ENCODE measurements at places on chromosomes 4 and X. TPM values are rescaled to one million over a fixed set of nuclear protein-coding genes. Genes with fewer than 3 reads are reported as not detected.
A peak's percentile ranks its signal among the peaks of the same experiment; 100 is the strongest.

- H3K27me3 ChIP-seq: no peaks in the 10 kb centered on the region
- H3K4me3 ChIP-seq: no peak overlapping the region
- no peaks in the 10 kb centered on the region for H3K36me3 ChIP-seq
- no peak for DNase-seq
- H3K4me1 ChIP-seq: no peaks in the 10 kb centered on the region
Measured at GRCh38 chr4:33831442-33832066, 2412.8 kb downstream of the ARAP2 start.

DNA sequence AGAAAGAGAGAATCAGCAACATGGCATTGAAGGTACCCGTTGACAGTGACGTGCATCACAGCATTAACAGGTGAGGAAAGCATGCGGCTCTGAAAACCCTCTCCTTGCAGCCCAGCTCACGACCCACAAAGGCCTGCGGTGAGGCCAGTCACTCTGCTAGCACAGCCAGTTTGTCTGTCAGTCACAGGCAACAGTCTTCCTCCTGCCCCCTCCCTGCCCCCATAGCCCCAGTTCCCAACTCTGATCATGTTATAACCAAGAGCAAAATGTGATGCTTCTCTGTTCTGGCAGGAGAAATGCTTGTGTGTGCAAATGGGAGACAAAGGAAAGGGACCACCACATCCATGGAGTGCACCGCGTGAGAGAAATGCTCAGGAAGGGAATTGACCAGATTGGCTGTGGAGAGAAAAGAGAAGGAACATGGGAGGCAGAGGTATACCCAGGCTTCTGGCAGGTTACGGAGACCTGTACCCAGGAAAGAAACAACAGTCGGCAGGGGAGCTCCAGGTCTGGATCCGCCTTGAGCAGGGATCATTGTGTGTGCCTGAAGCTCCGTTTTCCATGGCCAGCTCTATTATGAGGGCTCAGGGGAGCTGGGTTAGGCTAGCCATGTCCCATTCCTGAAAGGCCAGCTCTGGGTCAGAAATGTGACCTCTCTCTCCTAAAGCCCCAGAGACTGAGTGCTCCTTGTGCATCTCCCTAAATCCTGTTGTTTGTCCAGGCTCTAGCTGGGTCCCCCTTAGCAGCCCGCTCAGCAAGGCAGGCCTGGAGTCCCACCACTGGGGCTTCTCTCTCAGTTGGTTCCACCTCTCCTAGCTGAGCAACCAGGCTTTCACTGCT lies 139.7 kb upstream of the MAMLD1 start:
- DNase-seq: no peak
- H3K4me3 ChIP-seq: no peak overlapping the region
- H3K36me3 ChIP-seq: no peaks in the 10 kb centered on the region
- peaks cover 10% of the 10 kb centered on the region for H3K27me3 ChIP-seq

GRCh38 chr4:146124023-146124680 lies 51.4 kb upstream of the LSM6 start:
- H3K36me3 ChIP-seq: no peaks in the 10 kb centered on the region
- H3K27me3 ChIP-seq: no peaks in the 10 kb centered on the region
- DNase-seq: no peak
- no peaks in the 10 kb centered on the region for H3K4me1 ChIP-seq

GRCh38 chr4:102007959-102008425 lies 217.5 kb downstream of the BANK1 start:
- no peak for DNase-seq
- H3K27ac ChIP-seq: no peak overlapping the region
- no peaks in the 10 kb centered on the region for H3K36me3 ChIP-seq

- DNase-seq: no peak
- no peaks in the 10 kb centered on the region for H3K4me1 ChIP-seq
- H3K27ac ChIP-seq: no peak overlapping the region
- no peaks in the 10 kb centered on the region for H3K27me3 ChIP-seq
- H3K4me3 ChIP-seq: no peak overlapping the region
Measured at GRCh38 chr4:108477527-108478108, 142.8 kb upstream of the RPL34 start.

- no peak overlapping the region for H3K4me3 ChIP-seq
- H3K27me3 ChIP-seq: no peaks in the 10 kb centered on the region
- no peak overlapping the region for H3K27ac ChIP-seq
- DNase-seq: no peak
- H3K36me3 ChIP-seq: peaks cover 4% of the 10 kb centered on the region
- no peaks in the 10 kb centered on the region for H3K4me1 ChIP-seq
Measured at GRCh38 chr4:70759126-70759525, 37.4 kb downstream of the RUFY3 start.

SHROOM4 gene
- 10.9 TPM for total RNA-seq

- DNase-seq: no peak
- H3K27ac ChIP-seq: no peak overlapping the region
- H3K4me3 ChIP-seq: no peak overlapping the region
- H3K4me1 ChIP-seq: no peaks in the 10 kb centered on the region
- H3K36me3 ChIP-seq: no peaks in the 10 kb centered on the region
Measured at GRCh38 chr4:31702326-31702725, 982.2 kb downstream of the PCDH7 start.

DNA sequence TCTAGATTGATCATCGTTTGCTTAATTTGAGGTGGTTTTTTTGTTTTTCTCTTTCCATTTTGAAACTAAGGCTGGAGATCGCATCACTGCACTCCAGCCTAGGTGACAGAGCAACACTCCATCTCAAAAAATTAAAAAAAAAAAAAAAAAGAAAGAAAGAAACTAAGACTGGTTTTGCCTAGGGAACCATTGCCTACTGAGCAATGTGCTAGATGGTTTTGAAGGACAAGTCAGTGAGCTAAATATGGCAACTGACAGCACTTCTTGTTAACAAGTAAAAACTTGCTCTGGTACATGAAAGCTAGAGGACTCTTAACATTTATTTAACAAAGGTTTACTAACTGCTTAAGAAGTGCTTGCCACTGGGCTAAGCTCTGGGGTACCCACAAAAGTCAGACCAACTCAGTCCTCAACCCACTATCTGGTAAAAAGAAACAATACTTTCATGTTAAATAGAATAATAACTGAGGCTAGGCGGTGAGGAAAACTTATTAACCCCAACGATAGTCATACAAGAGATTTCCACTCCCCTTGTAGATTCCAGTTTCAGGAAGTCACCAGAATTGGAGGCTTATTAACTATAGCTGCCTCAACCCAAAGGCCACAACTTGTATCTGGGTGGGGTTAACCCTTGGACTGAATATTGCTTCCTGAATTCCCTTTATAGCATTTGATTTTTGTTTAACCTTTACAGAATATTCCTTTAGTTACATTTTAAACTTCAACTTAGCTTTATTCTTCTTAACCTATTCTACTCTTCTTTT lies 111.6 kb downstream of the FRYL start:
- no peaks in the 10 kb centered on the region for H3K27me3 ChIP-seq
- H3K36me3 ChIP-seq: no peaks in the 10 kb centered on the region
- DNase-seq: no peak

- no peaks in the 10 kb centered on the region for H3K27me3 ChIP-seq
- DNase-seq: peak; percentile 36
- peak overlapping the region; percentile 6 for H3K27ac ChIP-seq
- no peak overlapping the region for H3K4me3 ChIP-seq
- no peaks in the 10 kb centered on the region for H3K36me3 ChIP-seq
Measured at GRCh38 chr4:165678236-165678935, 194.7 kb upstream of the TLL1 start.

DNA sequence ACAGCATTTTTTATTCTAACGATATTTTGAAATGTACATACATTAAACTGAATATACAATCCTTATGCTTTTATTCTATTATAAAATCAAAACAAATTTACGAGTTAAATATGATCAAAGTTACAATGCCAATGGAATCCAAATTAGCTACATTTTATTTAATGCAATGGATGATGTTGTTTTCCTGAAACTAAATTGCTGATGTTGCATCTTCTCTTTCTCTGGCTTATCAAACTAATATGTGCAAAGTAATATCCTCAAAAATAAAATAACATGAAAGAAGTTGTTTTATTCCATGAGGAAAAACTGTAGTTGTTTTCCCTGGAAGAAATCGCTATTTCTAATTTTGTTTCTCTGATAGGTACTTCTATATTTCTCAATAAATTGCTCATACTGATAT lies 106.8 kb downstream of the ASB9 start:
- DNase-seq: no peak
- no peak overlapping the region for H3K4me3 ChIP-seq
- peaks cover 13% of the 10 kb centered on the region for H3K27me3 ChIP-seq
- no peaks in the 10 kb centered on the region for H3K4me1 ChIP-seq

GRCh38 chrX:88244066-88244465 lies 503.0 kb upstream of the CPXCR1 start:
- H3K27ac ChIP-seq: no peak overlapping the region
- no peaks in the 10 kb centered on the region for H3K4me1 ChIP-seq
- DNase-seq: no peak

GRCh38 chr4:141473952-141474351 lies 162.4 kb upstream of the IL15 start:
- DNase-seq: no peak
- no peaks in the 10 kb centered on the region for H3K4me1 ChIP-seq
- no peak overlapping the region for H3K27ac ChIP-seq
- no peak overlapping the region for H3K4me3 ChIP-seq

GRCh38 chrX:31007321-31007720 lies 64.5 kb downstream of the FTHL17 start:
- H3K4me1 ChIP-seq: no peaks in the 10 kb centered on the region
- H3K27me3 ChIP-seq: no peaks in the 10 kb centered on the region
- no peak overlapping the region for H3K4me3 ChIP-seq
- no peak for DNase-seq
- no peak overlapping the region for H3K27ac ChIP-seq

- no peaks in the 10 kb centered on the region for H3K36me3 ChIP-seq
- no peak for DNase-seq
- H3K27me3 ChIP-seq: peaks cover 23% of the 10 kb centered on the region
- H3K27ac ChIP-seq: no peak overlapping the region
- no peak overlapping the region for H3K4me3 ChIP-seq
Measured at GRCh38 chr4:1502976-1503375, 96.7 kb upstream of the NKX1-1 start.

- DNase-seq: no peak
- peaks cover 4% of the 10 kb centered on the region for H3K4me1 ChIP-seq
- no peaks in the 10 kb centered on the region for H3K27me3 ChIP-seq
- H3K27ac ChIP-seq: peak overlapping the region; percentile 53
Measured at GRCh38 chr4:88706574-88706973, 8.9 kb upstream of the NAP1L5 start.

GRCh38 chrX:154484255-154485149 lies 1.9 kb downstream of the UBL4A start:
- DNase-seq: no peak
- H3K27me3 ChIP-seq: no peaks in the 10 kb centered on the region
- H3K27ac ChIP-seq: no peak overlapping the region
- peaks cover 34% of the 10 kb centered on the region for H3K4me1 ChIP-seq

DNA sequence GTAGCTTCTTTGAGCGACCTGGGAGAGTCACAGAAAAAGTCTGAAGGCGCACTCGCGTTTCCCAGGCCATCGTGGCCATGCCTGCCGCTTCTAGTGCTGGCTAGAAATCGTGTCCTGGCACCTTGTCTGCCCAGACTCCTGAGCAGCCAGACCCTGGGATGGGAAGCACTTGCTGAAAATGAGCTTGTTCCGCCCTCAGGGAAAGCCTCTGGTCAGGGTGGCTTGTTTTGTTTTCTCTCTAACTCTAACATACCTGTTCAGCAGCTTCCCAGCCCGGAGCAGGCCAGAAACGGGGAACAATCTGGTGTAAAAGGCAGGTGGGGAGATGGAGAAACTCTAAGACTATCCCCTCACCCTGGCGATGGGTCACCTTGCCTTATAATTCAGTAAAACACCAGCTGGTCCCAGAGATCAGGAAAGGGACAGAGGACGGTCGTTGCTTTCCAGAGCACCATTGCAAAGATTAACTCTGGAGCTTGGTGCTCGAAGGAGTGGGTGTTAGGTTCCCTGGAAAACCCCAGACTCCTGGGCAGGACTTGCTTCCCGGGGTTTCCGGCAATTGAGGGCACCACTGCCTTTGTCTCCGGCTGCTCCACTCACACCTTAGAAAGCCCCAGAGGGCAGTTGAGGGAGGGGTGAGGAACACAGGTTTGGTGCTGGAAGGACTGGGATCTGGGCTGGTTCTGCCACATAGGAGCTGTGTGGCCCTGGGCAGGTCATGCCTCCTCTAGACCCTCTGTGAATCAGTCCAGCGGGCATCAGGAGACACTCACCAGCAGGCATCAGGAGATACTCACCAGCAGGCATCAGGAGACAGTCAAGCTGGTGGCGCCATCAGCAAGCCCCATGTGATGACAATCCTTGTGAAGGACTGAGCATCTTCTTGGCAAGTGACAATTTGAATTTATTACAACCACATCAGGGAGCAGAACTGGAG lies 4.5 kb upstream of the SH3TC1 start:
- H3K4me1 ChIP-seq: peaks cover 41% of the 10 kb centered on the region
- no peak overlapping the region for H3K27ac ChIP-seq
- H3K4me3 ChIP-seq: no peak overlapping the region
- DNase-seq: no peak

DNA sequence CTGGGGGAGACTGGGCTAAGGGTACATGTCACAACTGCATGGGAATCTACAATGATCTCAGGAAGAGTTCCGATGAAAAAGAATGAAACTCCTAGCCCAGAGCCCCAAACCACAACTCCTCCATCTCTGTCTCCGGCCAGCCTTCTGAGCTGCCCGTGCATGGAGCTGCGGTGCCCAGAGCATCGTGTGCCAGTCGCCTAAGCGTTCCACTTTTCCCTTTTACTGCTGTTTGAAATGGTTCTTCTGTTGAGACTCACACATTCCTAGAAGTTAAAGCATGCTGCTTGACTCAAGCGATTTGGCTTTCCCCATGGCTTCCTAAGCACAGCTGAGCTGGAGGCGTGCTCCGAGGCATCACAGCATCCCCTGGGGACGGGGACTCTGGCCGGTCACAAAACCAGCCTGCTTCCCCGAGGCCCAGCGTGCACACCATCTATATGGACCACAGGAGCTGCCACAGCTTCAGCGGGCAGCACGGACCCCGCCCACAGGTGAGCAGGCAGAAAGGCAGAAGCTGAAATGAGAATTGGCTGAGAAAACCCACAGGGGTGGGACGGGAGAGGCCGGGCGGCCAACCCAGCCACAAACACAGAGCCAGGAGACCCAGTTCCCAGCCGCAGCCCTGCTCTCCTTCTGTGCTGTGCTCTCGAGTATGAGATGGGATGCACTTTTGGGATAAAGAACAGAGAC lies 5.0 kb downstream of the CCNQ start:
- H3K4me3 ChIP-seq: no peak overlapping the region
- no peak for DNase-seq
- peaks cover 2% of the 10 kb centered on the region for H3K4me1 ChIP-seq
- no peak overlapping the region for H3K27ac ChIP-seq
- peaks cover 54% of the 10 kb centered on the region for H3K36me3 ChIP-seq
- no peaks in the 10 kb centered on the region for H3K27me3 ChIP-seq

All from spinal cord (tissue), 10 donors.